ENCODE measurements at places on chromosomes 2 and 18.

GRCh38 chr2:83826577-83826976, 632.5 kb downstream of the SUCLG1 start:
- DNase-seq, result no peak

GRCh38 chr2:159164457-159164911, 122.0 kb downstream of the WDSUB1 start:
- DNase-seq, result no peak

- no peak for DNase-seq
Observed at GRCh38 chr18:13892098-13892497, 23.2 kb downstream of the MC2R start.

GRCh38 chr2:25996844-25997243, 14.5 kb upstream of the KIF3C start:
- no peak for DNase-seq

DNA sequence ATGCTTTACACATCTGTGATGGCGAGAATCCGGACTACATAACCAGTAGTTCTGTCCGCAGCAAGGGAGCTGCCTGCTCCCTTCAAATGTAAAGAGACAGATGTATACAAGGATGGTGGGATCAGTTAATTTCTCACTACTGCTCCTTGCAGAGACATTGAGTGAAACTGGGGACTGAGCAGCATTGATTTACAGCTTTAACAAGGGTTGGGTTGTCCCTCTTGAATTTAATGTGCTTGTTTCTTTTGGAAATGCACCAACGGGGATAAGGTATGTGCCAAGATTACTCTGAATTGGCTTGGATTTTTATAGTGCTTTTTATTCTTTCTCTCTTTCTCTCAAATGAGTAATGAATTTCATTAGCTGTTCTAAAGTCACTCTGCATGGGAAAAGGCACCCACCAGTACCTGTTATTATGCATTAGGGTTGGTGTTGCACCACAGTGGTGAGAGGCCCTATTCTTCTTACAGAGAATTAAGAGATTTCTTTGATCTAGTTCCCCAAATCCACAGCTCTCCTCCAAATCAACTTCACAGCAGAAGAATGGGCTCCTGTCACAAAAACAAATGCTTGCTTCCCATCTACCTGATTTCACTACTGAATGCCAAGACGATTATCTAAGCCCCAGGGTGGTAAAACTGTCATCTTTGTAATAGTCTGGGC, 107.6 kb downstream of the DOCK10 start:
- no peak for DNase-seq

DNA sequence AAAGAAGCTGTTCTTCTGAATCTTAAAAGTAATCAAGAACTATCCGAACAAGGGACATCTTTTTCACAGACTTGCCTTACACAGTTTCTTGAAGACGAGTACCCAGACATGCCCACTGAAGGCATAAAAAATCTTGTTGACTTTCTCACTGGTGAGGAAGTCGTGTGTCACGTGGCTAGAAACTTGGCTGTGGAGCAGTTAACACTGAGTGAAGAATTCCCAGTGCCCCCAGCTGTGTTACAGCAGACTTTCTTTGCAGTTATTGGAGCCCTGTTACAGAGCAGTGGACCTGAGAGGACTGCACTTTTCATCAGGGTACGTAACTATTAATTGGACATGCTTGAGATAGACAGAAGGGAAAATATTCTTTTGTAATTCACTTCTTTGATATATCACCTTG, 2.4 kb downstream of the MRPL44 start:
- no peak for DNase-seq

DNA sequence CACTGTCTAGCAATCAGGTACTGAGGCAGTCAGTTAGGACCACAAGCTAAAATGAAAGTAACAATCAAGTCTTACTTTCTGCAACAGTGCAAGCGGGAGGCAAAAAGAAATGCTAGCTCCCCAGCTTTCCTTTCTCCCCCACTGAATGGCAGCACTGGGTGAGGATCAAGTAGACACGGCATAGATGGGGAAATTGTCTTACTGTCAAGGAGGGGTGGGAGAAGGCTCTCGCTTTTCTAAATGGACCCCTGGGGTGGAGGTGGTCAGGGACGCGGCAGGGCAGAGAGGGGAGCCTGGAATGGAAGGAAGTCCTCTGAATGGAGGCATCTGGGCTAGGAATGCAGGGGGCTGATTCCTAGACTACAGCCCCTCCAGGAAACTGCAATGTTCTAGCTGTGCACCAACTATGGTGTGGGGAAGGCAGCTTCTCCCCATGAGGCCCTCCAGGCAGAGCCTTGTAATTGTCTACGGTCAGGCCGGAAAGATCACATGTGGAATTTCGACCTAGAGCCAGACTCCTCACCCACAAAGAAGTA, 24.3 kb downstream of the METTL8 start:
- no peak for DNase-seq

DNA sequence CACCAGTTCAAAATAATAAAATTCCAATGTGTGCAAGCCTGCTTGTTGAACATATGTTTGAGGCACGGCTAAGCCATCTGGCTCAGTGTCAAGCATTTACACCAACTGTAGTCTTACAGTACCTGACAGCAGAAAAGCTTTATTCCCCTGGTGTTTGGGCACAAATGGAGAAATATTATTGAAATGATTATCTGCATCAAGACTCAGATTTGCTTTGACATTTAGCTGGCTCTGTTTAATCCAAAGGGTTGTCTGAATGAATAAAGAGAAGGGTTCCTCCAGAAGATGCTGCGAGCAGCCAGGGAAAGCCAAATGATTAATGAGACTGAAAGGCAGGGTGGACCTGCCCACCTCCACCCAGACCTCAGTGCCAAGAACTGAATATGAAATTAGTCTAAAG, 393.2 kb upstream of the GALNT5 start:
- DNase-seq, result no peak

- DNase-seq, result no peak
Observed at GRCh38 chr2:186308347-186308746, 177.7 kb upstream of the ZC3H15 start.

DNA sequence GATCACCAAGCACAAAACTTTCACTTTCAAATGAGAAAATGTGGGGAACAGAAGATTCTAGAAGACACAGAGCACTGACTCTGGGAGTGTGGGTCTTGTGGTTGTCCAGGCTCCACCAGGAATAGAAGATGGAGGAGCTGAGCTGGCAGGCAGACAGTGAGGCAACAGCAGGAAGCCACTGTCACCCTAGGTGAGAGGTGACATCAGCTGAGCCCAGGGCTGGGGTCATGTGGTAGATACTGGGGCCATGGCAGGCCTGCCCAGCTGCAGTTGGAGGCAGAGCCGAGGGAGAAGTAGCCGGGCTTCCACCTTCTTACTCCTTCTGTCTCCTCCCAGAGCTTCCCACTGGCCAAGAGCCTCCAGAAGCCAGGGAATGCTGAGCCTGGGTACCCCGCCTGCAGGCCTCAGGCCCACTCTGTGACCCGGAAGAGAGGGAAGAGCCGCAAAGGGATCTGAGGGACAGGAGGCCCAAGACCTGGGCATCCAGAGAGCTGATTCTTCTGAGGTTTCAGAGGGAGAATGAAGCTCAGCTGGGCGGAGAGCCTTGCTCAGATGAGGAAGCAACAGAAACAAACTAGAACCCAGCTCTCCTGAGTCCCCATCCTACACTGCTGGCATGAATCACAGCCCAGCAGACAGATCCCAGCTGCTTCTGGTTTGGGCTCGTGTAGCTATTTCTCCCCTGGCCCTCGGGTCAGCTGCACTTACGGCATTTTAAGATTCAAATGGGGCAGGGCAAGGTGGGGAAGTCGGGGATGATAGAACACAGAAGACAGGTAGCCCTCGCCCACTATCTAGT, 39.8 kb upstream of the ASAP2 start:
- no peak for DNase-seq

- no peak for DNase-seq
Observed at GRCh38 chr2:233436191-233436581, 81.9 kb downstream of the DGKD start.

- no peak for DNase-seq
Observed at GRCh38 chr18:79588636-79589481, 90.7 kb upstream of the CTDP1 start.

GRCh38 chr2:1501038-1501851, 88.0 kb downstream of the TPO start:
- no peak for DNase-seq

GRCh38 chr2:147623328-147623727, 221.5 kb upstream of the ACVR2A start:
- no peak for DNase-seq

- DNase-seq, result no peak
Observed at GRCh38 chr2:185147361-185147760, 549.0 kb downstream of the ZNF804A start.

GRCh38 chr2:86778957-86779356, 11.8 kb downstream of the CD8A start:
- no peak for DNase-seq

- no peak for DNase-seq
Observed at GRCh38 chr2:112074506-112074905, 19.4 kb downstream of the TMEM87B start.

- DNase-seq, result no peak
Observed at GRCh38 chr2:225510796-225511195, 111.3 kb downstream of the NYAP2 start.

GRCh38 chr2:55498582-55498981, 20.9 kb upstream of the CFAP36 start:
- DNase-seq, result no peak

- DNase-seq, result no peak
Observed at GRCh38 chr18:75269124-75269680, 58.6 kb downstream of the TSHZ1 start.

DNA sequence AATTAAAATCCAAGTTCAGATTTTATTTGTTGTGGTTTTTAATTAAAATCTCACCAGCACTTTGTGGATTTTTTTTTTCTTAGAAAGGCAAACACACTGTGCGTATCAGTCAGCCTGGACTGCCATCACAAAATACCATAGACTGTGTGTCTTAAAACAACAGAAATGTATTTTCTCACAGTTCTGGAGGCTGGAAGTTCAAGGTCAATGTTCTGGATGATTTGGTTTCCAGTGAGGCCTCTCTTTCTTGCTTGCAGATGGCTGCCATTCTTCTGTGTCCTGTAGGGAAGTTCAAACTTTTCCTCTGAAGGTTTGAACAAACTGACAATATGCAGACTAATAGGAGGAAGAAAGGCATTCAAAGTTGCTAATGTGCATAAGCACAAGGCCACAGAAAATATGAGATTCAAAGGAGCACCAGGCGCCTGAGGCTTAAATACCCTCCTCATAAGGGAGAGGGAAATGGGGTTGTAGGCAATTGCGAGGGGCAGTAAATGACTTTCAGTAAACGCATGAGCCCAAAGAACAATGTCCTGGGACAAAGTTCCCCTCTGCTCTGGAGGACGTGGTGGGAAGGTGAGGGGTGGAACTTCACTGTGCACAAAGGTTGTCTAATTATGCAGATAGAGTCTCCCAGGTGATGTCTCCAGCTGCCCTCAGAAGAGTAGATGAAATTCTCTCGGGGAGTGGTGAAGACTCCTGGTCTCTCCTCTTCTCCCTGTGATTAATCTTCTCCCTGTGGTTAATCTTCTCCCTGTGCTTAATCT, 26.5 kb upstream of the KCNF1 start:
- DNase-seq, result no peak

GRCh38 chr18:13577091-13577697, 149.2 kb downstream of the FAM210A start:
- DNase-seq, result peak; percentile 21

GRCh38 chr18:9708057-9708433, at the start of gene RAB31:
Gene RAB31 (plus strand): TSS chr18:9708301. CDS start chr18:9708406, 105 bp downstream.
- DNase-seq, result no peak

DNA sequence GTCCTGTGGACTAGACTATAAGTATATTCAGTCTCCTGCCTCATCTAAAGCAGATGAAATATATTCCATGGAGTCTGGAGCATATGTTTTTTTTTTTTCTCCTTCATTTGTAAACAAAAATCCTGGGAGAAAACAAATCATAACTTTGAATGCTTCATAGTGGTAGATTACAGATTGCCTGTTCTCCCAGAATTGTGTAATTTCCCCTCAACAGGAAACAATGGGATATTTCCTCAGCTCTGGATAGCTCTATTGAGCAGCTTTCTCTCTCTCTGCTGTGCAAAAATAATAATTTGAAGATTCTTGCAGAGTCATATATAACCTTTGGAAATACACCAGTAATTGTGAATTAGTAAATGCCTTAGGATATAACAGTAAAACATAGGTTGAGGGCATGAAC, 1406.6 kb upstream of the ACVR2A start:
- no peak for DNase-seq

- DNase-seq, result no peak
Observed at GRCh38 chr2:104447831-104448434, 406.0 kb upstream of the POU3F3 start.

DNA sequence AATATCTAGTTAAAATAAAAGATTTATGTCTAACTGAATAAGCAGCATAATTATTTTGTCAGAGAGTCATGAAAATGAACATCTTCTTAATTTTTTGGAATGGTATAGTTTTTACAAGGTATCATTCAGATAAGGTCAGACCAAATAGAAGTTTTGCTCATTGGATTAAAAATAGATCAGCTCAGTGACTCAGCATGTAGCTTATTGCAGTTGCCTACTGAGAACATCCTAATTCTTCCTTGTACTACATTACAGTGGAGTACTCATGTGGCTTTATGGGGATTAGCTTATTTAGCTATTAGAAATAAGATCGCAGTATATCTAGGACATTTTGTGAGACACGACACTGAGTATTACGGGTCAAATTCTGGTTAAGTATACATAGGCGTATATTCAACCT, 38.2 kb upstream of the PPM1B start:
- DNase-seq, result no peak

DNA sequence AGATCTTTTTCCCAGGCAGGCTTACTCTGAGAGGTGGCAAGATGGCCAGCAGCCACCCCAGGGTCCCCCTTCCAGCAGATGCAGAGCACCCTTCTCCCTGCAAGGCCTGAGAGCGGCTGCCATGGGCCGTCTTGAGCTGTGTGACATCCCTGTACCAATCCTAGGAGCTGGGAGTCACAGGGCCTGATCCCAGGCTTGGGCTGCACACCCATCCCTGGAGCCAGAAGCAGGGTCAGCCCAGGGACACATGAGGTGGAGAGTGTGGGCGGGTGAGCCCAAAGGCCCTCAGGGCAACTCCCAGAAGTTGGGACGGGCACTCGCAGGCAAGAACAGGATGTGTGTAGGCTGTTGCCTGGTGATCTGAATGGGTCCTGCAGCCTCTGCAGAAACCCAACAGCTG, 40.5 kb downstream of the CROCC2 start:
- no peak for DNase-seq

DNA sequence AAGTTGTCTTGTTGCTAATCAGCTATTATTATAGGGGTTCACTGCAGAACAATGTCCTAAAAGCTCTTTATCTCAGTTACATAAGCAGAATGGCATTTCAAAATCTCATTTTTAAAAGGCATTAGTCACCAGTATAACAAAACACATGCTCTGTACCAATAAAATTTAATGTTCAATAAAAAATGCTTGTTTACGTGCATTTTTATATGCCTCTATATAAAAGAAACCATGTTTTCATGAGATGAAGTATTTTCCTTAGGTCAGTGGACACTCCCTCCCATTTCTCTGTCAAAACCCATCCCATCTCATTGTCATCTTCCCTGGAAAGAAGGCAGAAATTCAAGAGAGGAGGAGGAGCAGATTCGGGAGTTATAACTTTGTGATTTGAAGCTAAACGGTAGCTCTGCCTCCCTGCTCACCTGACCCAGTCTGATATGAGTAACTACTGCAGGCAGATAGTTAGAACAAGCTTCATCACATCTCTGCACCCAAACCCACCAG, 231.9 kb upstream of the SIX2 start:
- DNase-seq, result no peak

- DNase-seq, result no peak
Observed at GRCh38 chr2:62014102-62014501, 108.6 kb downstream of the COMMD1 start.

Measured in stimulated activated CD4-positive, alpha-beta T cell treated with anti-CD3 and anti-CD28 coated beads, Interleukin-15, amount 100 ng/mL, for 1 hour (primary cell).